Mesenchymal stem cell (in vitro differentiated cells and primary cell): ENCODE measurements at places on chromosomes 3 and 15.

DNA sequence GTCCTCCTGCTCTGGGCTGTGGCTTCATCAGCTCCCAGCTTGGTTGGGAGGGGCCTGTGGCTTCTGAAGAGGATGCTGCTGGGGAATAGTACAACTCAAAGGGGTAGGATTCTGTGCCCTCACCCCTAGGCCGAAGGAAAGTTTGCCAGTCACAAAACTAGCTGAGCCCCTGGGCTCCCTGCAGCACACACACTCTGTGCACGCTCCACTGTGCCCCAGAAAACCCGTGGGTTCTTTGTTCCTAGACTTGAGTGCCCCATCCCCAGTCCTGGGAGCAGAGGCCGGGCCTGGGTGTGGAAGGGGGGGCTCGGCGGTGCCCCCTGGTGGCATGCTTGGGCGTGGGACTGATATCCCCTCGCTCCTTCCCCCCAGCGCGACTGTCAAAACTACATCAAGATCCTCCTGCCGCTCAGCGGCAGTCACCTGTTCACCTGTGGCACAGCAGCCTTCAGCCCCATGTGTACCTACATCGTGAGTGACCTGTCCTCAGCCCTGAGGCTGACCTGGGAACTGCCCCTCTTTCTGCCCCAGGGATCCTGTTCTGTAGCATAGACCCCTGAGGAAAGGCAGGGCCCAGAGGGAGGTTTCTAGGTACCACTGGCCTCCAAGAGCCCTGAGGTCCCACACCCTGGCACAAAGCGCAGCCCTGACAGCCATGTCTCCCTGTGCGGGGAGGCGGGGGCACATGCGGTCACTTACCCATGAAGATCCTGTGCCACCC lies 14.2 kb downstream of the CIB1 start:
- peak; percentile 40 for DNase-seq

DNA sequence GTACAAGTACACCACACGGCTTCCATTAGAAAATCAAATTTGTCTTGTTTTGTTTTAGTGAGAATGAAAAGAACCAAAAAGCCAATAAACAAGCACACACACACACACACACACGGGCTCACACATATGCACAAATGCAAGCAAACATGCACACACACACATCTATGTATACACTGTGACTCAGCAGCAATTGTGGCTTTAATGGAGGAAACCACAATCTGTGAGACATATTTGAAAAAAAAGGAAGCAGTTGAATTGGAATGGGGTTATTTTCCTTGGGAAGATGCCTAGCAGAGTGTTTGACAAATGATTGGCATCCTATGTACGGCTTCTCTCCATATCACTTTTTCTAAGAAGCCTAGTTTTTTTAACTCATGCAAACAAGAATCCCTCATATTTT lies 201.1 kb upstream of the ARRDC4 start:
- DNase-seq, result peak; percentile 49

DNA sequence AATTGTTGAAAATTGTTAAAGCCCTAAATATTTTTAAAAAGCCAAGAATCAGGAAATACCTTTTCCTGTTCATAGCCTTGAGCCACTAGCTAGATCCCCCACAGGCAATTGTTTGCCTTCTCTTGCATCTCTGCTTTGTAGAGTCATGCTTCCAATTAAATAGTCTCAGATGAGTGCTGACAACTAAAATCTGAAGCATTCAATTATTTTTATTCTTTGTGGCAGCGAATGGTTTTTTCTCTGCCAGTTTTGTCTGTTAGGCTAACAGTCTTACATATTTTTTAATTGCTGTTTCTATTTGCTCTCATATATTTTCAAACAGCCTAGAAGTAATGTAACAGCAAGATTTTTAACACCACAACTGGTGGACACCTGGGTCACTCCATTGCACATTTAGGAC lies 277.1 kb upstream of the GBE1 start:
- no peak for DNase-seq

DNA sequence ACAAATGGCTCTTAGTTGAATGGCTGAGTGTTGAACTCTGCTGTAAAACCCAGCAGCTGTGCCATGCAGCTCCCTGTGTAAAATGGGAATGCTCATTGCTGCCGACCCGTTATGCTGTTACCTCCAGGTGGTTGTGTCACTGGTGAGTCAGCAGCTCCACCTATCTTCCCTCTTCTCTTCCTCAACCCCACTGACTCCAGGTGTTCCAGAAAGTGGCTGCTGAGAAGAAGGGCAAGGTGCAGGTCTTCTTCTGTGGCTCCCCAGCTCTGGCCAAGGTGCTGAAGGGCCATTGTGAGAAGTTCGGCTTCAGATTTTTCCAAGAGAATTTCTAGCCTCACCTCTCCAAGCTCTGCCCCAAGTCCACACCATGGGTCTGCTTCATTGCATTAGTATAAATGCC lies 41.9 kb downstream of the NOX5 start:
- no peak for DNase-seq

DNA sequence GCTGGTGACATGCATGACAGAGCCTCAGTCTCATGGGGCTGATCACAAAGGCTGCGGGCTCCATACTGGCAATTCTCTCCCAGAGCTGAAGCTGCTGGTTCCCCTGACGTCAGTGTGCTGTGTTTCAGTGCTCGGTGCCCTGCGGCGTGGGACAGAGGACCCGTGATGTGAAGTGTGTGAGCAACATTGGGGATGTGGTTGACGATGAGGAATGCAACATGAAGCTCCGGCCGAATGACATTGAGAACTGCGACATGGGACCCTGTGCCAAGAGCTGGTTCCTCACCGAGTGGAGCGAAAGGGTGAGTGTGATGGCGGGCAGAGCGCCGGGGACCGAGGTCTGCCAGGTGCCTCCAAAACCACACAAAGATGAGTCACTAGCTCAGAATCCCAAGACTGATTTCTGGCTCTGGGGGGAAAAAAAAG lies 62.0 kb upstream of the NR2E3 start:
- peak; percentile 62 for DNase-seq

DNA sequence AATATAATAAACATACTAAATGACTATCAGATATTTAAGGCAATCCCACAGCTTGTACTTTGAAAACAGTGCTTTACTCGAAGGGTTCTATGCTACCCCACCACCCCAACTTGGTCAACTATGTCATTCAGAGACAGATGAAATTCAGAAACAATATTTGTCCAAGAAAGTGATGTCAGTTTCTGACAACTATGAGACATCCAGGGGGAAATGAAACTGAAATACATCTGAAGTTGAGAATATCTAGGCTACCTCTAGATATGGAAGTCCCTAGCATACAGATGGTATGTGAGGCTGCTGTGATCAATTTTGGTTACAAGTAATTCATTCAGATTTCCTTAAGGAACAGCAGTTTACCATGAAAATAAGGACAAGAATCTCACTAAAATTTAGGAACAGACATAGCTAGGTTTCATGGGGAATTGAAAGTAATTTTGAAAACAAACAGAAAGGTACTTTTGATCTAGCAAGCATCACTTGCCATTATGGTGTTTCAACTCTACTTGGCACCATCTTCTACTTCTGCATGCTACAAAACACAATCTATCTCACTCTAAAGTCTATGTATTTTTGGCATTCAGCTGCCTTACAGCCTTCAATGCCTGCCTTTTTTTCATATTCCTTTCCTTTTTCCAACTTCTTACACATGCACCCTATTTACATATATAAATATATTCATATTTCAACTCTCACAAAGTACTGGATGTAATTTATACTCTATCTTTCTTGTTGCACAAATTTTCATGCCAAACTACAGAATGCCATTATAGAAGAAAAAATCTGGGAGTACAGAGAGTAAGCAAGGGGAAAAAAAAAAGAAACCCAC lies 21.7 kb downstream of the ATG3 start:
- DNase-seq, result no peak

- DNase-seq, result peak; percentile 81
Measured at GRCh38 chr15:75454471-75455378, 3.2 kb upstream of the SIN3A start.

DNA sequence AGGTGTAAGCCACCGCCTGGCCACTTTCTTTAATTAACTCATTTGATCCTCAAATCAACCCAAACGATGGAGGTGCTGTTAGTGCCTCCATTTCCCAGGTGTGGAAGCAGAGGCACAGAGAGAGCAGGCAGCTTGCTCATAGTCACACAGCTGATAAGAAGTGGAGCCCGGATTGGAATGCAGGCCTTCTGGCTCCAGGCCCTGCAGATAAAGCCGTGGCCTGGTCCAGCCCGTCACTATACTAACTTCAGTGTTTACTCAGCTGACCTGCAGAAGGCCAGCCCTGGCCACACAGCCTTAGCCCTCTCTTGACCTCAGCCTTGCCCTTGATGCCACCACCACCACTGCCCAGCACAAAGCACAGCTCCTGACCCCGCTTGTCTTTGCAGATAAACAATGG lies 116.7 kb downstream of the NUP210 start:
- DNase-seq, result no peak

GRCh38 chr3:42529468-42529867 lies 27.0 kb downstream of the VIPR1 start:
- DNase-seq, result no peak

GRCh38 chr3:66253790-66254620 lies 33.2 kb downstream of the SLC25A26 start:
- DNase-seq, result peak; percentile 48
